Stimulated activated CD4-positive, alpha-beta T cell treated with anti-CD3 and anti-CD28 coated beads, Interleukin-1b, Interleukin-23, amount 100 ng/mL, for 1 hour (primary cell): ENCODE measurements at places on chromosomes 4 and X.

GRCh38 chr4:145154573-145154972, 25.8 kb downstream of the OTUD4 start:
- no peak for DNase-seq

GRCh38 chr4:29153642-29154041, 1566.5 kb upstream of the PCDH7 start:
- DNase-seq, result no peak

DNA sequence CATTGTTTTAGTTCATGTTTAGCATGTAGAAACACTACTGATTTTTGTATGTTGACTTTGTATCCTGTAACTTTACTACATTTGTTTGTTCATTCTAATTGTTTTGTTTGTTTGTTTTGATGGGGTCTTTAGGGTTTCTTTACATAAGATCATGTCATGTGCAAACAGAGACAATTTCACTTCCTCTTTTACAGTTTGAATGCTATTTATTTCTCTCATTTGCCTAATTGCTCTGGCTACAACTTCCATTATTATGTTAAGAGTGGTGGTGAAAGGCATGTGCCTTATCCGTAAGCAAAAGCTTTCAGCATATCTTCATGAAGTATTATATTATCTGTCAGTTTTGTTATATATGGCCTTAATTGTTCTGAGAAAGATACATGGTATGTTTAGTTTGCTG, 571.1 kb downstream of the PCDH7 start:
- DNase-seq, result no peak

GRCh38 chrX:123303429-123303828, 119.4 kb downstream of the GRIA3 start:
- DNase-seq, result no peak

GRCh38 chrX:30653415-30654131, at the start of gene GK:
Gene GK, plus strand, starts transcription at chrX:30653423. Its CDS starts 115 bp downstream, at chrX:30653538.
- DNase-seq, result no peak

- DNase-seq, result no peak
These were observed 53.6 kb upstream of the SHOX start for GRCh38 chrX:576904-577560.

DNA sequence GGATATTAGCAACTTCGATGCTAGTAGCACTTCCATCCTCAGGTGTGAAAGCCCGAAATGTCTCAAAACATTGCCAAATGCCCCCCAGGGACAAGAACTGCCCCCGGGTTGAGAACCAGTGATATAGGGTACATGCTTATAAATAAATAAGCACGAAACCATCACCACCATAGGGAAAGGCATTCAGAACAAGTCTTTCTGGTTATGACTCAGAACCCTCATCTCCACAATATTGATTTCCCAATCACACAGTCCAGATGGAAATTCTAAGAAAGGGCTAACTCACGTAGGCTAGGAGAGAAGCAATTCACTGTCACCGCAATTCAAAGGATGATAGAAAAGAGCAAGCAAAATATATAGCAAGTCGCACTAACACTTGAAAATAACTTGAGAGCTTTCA, 84.8 kb downstream of the ANOS1 start:
- DNase-seq, result no peak

DNA sequence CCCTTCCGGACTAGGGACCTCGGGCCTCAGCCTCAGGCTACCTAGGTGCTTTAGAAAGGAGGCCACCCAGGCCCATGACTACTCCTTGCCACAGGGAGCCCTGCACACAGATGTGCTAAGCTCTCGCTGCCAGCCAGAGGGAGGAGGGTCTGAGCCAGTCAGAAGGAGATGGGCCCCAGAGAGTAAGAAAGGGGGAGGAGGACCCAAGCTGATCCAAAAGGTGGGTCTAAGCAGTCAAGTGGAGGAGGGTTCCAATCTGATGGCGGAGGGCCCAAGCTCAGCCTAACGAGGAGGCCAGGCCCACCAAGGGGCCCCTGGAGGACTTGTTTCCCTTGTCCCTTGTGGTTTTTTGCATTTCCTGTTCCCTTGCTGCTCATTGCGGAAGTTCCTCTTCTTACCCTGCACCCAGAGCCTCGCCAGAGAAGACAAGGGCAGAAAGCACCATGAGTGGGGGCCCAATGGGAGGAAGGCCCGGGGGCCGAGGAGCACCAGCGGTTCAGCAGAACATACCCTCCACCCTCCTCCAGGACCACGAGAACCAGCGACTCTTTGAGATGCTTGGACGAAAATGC, at the start of gene WAS:
Gene WAS, plus strand, starts transcription at position 389 of the 572 bp plus-strand sequence. Its CDS starts 55 bp downstream, at position 444.
- DNase-seq, result no peak

- DNase-seq, result no peak
These were observed 184.0 kb upstream of the PGRMC2 start for GRCh38 chr4:128471576-128471975.

DNA sequence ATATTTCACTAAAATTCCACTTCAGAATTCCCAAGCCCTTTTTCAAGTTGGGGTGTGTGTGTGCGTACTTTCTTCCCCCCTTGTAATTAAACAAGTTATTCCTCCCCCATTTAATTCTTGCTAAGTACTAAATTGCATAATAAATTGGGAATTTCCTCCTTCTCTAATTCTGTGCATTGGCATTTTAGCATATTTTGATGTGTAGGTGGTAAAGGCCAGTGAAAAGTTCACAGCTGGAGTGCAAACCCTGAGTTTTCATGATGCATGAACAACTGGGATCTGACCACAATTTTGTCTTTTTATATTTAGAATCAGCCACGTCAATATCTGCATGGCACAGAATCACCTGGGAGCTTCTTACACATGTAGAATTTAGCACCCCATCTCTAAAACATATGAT, 18.5 kb downstream of the ANXA3 start:
- no peak for DNase-seq

GRCh38 chr4:62804075-62804474, 1603.9 kb downstream of the ADGRL3 start:
- no peak for DNase-seq

DNA sequence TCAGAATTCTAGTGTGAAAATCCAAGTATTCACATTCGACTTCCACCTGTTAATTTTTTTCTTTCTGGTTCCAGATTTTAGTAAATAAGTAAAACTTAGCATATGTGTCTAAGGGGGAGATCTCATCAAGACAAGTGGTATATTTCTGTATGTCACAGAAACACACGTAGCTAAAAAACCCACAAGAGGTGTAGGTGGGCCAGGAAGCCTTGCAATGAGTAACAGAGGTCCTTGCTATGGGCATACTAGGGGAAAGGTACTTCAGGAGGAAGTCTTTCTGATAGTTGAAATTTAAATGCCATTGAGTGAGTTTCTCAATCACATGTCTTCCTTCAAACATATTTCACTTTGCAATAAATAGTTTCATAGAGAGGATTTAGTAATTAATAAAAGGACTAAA, 315.8 kb downstream of the MID1IP1 start:
- DNase-seq, result no peak

DNA sequence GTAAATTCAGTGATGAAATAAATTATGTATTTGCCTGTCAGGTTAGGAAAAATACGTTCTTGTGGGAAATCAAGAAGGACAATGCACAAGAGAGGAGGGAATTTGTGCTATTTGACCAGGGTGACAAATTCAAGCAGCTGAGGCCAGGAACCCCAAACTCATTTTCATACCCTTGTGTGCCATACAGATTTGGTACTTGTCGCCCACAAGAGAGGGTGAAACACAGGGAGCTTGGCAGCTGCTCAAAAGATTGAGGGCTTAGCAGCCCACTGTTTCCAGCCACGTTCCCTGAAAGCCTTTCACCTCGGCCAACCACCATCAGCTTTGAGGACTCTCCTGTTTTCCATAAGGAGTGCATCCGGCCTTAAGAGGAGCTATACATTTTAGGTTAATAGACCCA, 111.2 kb downstream of the COL25A1 start:
- no peak for DNase-seq

GRCh38 chr4:84753321-84753972, 170.5 kb downstream of the CDS1 start:
- no peak for DNase-seq

- no peak for DNase-seq
These were observed 75.5 kb downstream of the NSUN7 start for GRCh38 chr4:40825014-40825838.

DNA sequence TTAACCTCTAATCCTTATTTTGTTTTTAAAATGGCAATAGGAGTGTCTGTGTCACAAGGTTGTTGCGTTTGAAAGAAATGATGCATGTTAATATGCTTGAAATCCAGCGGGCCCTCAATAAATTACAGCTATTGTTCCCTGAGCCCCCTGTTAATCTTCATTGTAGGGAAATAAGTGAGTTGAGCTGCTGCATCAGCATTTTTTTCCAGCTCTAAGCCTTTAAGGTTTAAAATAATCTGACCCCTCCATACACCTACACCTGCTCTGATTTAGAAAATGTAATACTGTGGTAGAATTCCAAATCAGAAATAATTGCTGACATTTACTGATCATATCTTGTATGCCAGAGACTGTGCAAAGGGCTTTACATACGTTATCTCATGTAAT, 2.6 kb upstream of the MSMO1 start:
- DNase-seq, result no peak
